ENCODE measurements at places on chromosomes 6 and 20. TPM values are rescaled to one million over a fixed set of nuclear protein-coding genes. Genes with fewer than 3 reads are reported as not detected.

GRCh38 chr6:44854712-44855443 lies 467.4 kb downstream of the CDC5L start:
- DNase-seq, result no peak

GRCh38 chr6:119566546-119567260 lies 217.1 kb upstream of the MAN1A1 start:
- DNase-seq, result no peak

- no peak for DNase-seq
These were observed 350.4 kb downstream of the HACE1 start for GRCh38 chr6:104509355-104509754.

- no peak for DNase-seq
These were observed 2.5 kb upstream of the SLC17A9 start for GRCh38 chr20:62949962-62950361.

Gene COL11A2
- total RNA-seq, result 0.45 TPM

- DNase-seq, result no peak
These were observed 23.0 kb upstream of the MYLIP start for GRCh38 chr6:16105854-16106253.

Gene RNF39
- not detected for total RNA-seq

- no peak for DNase-seq
These were observed 12.0 kb upstream of the SLC2A12 start for GRCh38 chr6:134064461-134064860.

Gene C20orf96
- 10.1 TPM for total RNA-seq
